CD4-positive, alpha-beta T cell treated with Interleukin-21 for 1 hour (primary cell): ENCODE measurements at places on chromosomes 6 and 20.

DNA sequence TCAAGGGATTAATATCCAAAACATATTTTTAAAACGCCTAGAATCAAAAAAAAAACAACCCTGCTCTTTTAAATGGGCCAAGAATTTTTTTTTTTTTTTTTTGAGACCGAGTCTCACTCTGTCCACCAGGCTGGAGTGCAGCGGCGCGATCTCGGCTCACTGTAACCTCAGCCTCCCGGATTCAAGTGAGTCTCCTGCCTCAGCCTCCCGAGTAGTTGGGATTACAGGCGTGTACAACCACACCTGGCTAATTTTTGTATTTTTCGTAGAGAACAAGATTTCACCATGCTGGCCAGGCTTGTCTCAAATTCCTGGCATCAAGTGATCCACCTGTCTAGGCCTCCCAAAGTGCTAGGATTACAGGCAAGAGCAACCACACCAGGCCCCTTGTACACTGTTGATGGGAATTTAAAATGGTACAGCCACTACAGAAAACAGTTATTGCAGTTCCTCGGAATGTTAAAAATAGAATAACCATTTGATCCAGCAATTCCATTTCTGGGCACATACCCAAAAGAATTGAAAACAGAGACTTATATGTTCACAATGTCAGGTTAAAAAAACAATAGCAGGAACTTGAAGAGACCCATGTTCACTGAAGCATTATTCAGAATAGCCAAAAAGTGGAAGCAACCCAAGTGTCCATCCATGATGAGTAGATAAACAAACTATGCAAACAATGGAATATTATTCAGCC is 3.1 kb upstream of the MYL9 start:
- no peak for DNase-seq

DNA sequence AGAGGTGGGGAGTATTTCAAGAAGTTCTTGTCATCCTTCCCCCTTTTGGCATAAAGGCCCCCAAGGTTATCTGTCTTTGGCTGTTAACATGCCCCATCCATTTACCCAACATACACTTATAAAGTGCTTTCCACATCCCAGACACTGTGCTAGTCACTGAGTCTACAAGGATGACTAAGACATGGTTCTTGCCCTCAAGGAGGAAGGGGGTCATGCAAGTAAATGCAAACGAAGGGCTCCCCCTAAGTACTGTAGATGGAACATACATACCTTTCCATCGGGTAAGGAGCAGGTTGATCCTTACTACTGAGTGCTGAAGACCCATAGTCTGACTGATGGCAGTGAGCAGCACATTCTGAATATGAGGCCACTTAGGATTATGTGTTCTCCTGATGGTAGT is 38.3 kb downstream of the HECA start:
- peak; percentile 53 for DNase-seq

DNA sequence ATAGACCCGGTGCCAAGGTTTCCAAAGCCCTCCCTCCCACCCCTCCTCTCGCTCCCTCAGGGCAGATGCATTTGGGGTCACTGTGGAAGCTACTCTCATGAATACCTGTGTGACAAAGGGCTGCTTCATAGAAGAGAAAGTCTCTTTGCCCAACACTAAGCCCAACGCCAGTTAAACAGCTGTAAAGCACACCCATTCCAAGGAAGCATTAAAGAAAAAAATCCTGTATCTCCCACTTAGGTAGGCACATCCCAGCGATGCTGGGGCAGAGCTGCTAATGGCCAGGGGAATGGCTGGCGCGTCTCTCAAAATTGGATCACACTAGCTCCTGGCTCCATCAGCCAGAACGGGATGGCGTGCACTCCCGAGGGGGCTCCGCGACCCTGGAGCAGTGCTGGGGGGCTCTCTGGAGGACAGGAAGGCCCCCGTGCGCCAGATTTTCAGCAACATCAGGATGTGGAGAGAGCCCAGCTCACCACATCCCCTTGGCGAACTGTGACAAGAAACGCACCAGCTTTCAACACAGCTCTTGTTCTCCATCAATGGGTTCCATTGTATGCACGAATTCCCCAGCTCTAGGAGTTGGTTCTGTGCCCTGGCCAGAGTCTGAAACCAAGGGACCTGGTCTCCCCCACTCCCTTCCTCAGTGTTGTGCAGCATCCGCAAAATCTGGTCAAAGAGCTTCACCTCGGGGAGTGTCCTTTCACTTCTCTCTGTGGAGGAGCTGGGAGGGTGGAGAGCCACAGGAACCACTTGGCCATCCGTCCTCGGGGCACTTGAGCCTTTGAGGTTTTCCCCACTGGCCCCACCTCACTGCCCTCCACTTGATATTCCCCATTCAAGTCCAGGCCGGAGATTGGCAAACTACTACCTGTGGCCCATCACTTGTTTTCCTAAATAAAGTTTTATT is 74.1 kb downstream of the TFAP2C start:
- DNase-seq, result no peak

DNA sequence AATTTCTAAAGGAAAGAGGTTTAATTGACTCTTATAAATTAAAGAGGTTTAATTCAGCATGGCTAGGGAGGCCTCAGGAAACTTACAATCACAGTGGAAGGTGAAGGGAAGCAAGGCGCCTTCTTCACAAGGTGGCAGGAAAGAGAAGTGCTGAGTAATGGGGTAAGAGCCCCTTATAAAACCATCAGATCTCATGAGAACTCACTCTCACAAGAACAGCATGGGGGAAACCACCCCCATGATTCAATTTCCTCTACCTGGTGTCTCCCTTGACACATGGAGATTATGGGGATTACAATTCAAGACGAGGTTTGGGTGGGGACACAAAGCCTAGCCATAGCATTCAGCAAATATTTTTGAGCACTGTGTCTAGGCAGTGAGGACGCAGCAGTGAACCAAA is 3.9 kb upstream of the IPCEF1 start:
- DNase-seq, result no peak

GRCh38 chr6:143615785-143616184 is 62.0 kb upstream of the PHACTR2 start:
- DNase-seq, result no peak

DNA sequence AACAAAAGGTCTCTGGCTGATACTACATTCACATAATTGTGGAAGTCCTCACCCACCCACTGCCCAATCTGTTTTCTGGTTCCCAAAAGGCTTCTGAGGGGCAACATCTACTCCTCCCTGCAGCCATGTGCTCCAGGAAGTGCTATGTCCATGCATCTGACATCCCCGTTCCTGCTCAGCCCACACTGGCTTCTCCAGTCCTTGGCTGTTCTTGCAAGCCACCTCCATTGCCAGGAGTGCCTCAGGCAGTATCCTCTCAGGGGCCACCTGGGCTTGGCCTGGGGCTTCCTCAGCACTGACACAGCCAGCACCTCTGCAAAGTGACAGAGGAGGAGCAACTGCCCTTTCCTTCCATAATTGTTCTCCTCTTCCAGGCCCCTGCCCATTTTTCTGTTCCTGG is 18.3 kb downstream of the ARHGAP18 start:
- DNase-seq, result no peak

- DNase-seq, result no peak
Measured at GRCh38 chr6:42704937-42705374, 17.4 kb downstream of the PRPH2 start.

DNA sequence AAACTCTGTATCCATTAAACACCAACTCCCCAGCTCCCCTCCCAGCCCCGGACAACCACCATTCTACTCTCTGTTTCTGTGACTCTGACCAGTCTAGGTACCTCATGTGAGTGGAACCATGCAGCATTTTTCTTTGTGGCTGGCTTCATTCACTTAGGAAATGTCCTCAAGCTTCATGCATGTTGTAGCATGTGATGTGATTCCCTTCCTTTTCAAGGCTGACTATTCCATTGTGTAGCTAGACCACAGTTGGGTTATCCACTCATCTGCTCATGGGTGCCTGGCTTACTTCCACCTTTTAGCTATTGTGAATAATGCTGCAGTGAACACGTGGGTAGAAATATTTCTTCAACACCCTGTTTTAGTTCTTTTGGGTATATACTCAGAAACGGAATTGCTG is 8.8 kb upstream of the BPHL start:
- DNase-seq, result no peak

- DNase-seq, result peak; percentile 51
Measured at GRCh38 chr20:32585011-32585585, at the start of gene NOL4L. NOL4L (minus strand) TSS chr20:32585333; CDS start chr20:32584890, 443 bp downstream.

DNA sequence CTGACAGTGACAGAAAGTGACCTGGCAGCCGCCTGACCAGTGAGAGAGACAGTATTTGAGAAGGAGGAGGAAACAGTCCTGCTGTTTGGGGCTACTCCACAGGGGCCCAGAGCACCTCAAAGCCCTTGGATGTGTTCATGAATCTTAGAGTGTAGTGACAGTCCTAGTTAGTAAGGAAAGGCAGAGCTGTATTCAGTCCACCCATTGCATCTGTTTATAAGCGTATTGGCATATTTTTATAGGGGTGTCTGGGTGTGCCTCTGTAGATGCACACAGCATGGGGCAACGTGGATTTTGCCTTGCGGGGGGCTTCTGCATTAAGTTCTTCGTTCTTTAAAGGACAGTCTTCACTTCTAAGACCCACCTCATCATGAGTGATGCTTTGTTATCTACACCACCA is 44.6 kb upstream of the SLC22A1 start:
- DNase-seq, result no peak

DNA sequence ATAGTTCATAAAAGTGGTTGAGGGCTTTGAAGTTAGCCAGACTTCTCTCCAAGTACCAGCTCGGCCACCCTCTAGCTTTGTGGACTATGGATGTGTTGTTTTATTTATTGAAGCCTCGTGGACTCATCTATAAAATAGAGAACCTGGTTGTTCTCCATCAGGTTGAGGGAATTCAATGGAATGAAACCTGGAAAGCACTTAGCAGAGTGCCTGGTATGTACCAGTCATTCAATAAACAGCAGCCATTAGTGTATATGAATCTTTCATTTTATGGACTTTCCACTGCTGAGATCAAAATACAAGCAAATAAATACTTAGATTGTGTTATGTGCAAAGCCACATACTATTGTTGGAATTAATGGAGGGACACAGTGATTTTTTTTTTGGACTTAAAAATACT is 206.8 kb downstream of the SOX4 start:
- DNase-seq, result no peak

GRCh38 chr6:134551245-134551960 is 233.5 kb upstream of the SGK1 start:
- DNase-seq, result no peak

DNA sequence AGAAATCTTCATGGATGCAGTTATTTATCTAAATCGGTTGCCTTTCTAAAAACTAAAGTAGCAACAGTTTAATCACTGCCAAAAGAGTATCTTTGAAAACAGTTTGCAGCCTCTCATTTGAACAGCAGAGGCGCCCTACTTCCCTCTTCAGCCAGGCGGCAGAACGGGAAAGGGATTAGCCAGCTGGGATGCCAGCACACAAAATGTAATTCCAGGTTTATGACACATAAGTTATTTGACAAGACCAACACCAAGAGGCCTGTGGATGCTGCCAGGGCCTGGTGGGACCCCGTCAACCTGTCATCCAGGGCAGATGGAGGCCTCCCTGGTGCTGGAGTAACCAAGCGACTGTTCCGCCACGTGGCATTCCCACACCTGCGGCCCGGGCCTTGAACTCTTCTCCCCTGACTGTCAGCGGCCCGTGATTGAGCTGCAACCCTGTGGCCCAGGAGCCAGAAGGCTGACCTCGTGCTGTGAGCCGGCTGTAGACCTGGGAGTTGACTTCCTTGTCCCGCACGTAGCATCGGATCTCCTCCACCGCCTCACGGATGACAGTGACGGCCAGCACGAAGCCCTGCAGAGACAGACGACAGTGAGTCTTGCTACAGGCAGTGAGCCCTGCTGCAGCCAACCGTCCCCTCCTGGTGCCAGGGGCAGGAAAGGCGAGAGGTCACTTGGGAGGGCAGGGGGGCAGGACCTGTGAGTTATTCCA is 55.5 kb downstream of the ATP9A start:
- DNase-seq, result no peak

- DNase-seq, result no peak
Measured at GRCh38 chr20:55424968-55425367, 580.4 kb downstream of the CBLN4 start.

DNA sequence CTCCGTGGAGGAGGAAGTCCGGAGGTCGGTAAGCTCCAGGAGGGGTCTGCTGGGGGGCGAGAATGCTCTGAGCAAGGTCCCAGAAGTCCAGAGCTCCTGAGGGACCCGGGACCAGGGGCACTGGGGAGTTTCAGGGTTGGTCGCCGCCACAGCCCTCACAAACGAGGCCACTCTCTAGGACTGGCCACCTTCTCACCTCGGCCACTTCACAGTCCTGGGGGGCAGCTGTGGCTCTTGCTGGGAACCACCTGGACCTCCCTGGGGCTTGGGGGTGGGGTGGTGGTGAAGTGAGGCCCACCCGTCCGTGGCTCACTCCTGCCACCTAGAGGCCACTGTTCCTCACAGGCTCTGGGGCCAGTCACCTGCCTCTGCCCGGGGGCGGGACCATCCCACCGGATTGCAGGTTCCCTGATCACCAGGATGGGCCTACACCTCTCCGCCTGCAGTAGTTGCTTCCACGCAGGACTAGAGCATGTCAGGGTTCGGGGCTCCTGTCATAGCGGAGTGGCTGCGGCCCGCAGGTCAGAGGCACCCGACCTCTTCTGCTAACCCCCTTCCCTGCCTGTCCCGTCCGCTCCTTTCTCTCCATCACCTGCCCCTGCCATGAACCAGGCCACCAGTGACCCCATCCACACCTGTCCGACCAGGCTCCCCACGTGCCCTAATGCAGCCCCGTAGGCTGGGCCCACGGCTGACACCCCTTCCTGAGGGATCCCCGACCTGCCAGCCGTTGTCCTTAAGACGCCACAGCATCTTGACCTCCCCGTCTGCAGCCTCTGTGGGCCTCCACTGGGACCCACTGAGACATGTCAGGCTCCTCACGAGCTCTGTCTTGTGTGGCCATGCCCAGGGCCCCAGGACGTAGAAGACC is 5.1 kb upstream of the TCEA2 start:
- peak; percentile 79 for DNase-seq

- no peak for DNase-seq
Measured at GRCh38 chr20:3788685-3789155, 2.2 kb upstream of the CENPB start.

GRCh38 chr20:12733811-12734210 is 275.0 kb upstream of the SPTLC3 start:
- no peak for DNase-seq

- DNase-seq, result no peak
Measured at GRCh38 chr6:122429323-122429722, 29.9 kb downstream of the HSF2 start.

GRCh38 chr20:56592211-56592610 is 36.9 kb upstream of the TFAP2C start:
- no peak for DNase-seq

DNA sequence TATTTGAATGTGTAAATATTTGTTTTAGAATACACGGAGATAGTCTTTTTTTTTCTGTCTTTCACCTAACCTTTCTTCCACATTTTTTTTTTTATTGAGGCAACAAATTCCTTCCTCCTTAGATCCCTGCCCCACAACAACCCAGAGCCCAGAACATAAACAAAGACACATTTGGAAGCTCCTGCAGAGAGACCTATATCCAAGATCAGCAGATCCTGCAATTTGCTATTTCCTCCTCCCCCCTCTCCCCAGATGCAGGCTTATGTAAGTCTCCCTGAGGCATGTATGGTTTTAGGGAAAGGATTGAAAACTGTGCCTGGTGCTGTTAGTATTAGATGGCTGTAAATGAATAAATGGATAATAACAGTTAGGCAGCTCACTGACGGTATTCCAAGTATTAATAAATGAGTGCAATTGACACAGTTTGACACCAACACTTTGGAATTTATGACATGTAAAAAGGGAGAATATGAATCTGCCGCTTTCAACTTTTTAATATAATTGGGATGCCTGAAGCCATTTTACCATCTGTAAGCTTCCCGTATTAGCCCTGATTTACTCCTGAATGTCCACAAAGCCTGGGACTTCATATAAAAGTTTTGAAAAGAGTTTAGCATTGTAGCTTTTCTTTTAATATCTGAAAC is 608.3 kb upstream of the CITED2 start:
- no peak for DNase-seq
